ENCODE measurements at places on chromosomes 12 and 14.
A peak's percentile ranks its signal among the peaks of the same experiment; 100 is the strongest.

GRCh38 chr12:52151837-52152783 is 39.7 kb downstream of the KRT80 start:
- DNase-seq: no peak

- DNase-seq: no peak
Measured at GRCh38 chr12:71295953-71296352, 138.2 kb upstream of the TSPAN8 start.

DNA sequence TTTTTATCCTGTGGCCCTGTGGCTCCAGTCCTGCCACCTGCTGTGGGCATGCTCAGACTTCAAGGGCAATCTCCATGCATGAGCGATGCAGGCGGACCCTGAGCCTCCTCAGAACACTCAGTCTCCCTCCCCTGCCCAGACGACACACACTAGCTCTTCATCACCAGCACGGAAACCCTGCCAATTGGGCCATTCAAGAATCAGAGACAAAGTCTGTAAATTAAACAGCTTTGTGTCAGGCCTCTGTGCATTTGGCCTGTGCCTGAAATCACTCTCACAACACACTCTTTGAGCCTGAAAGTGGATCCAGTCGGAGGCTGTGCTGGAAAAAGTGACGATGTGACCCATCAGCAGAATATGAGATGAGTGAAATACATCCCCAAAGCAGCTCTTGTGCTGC is 12.5 kb downstream of the POU6F1 start:
- no peak for DNase-seq

GRCh38 chr12:82877963-82878362 is 191.3 kb downstream of the TMTC2 start:
- no peak for DNase-seq

- no peak for DNase-seq
Measured at GRCh38 chr14:39034481-39035296, 68.3 kb downstream of the SEC23A start.

DNA sequence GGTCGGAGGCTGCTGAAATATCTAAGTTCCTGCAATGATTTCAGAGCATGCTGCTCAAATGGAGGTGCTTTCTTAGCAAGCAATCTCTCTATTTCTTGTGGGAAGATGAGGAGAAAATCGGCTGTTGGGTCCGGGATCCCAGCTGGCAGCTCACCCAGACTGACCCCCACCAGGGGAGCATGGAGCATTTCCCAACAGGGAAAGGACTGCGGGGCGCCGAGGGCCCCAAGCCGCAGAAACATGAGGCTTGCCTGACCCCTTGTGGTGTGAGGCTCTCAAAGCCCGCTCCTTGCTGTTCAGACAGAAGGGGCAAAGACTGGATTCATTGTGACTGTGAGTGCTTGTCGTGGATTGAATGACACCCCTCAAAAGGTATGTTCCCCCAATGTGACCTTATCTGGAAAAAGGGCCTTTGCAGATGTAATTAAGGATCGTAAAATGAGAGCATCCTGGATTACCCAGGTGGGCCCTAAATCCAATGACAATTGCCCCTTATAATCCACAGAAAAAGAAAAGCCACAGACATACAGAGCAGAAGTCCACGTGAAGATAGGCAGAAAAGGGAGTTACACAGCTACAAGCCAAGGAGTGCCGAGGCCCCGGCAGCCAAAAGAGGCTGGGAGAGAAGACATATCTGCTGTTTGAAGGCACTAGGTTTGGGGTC is 116.3 kb upstream of the VASH1 start:
- peak; percentile 18 for DNase-seq

DNA sequence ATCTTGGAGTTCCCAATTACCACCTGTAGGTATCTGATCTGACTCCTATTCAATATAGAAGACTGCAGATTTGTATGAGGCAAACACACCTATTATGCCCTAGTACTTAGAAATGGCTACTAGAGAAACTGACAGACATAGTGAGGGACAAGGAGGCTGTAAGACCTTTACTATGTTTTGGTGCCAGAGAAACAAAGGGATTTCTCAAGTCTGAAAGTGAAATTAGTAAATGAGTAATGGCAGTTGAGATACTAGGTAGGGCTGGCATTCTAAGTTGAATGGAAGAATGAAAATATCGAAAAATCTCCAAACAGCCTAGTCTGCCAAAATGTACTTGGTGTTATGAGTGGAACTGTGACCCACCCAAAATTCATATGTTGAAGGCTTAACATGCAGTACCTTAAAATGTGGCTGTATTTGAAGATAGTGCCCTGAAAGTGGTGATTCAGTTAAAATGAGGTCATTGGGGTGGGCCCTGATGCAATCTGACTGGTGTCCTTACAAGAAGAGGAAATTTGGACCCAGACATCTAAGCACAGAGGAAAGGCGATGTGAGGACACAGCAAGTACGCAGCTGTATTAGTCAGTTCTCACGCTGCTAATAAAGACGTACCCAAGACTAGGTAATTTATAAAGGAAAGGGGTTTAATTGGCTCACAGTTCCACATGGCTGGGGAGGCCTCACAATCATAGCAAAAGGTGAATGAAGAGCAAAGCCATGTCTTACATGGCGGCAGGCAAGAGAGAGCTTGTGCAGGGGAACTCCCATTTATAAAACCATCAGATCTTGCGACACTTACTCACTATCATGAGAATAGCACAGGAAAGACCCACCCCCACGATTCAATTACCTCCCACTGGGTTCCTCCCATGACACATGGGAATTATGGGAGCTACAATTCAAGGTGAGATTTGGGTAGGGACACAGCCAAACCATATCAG is 127.0 kb downstream of the APAF1 start:
- no peak for DNase-seq

DNA sequence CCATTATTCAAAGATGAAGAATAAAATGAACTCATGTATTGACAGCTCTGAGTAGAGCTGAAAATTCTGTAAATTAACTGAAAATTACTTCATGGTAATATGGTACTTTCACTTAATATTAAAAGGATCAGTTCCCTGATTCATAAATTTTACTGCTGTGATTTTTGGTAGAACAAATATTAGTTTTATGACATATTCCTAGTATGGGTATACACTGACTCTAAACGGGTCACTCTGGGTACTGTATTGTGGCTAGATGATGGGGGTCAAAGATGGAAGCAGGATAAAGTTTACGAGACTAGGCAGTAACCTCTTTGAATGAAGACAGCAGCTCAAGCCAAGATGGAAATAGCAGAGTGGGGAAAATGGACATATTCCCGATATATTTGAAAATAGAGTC is 135.5 kb downstream of the NUAK1 start:
- no peak for DNase-seq

- no peak for DNase-seq
Measured at GRCh38 chr14:30417999-30418398, 141.0 kb upstream of the G2E3 start.
